A172 (cell line): ENCODE measurements at places on chromosomes 7 and 10. TPM values are rescaled to one million over a fixed set of nuclear protein-coding genes. Genes with fewer than 3 reads are reported as not detected.

PSMG3 gene
- total RNA-seq: 91.0 and 138 TPM in 2 replicates

GOLGA7B gene
- 1.2 and 1.9 TPM in 2 replicates for total RNA-seq

TRIL gene
- total RNA-seq: not detected in 2 replicates

ANXA8 gene
- 45.4 and 54.3 TPM in 2 replicates for total RNA-seq

SORBS1 gene
- total RNA-seq: 0.91 and 2.5 TPM in 2 replicates

GJC3 gene
- total RNA-seq: not detected in 2 replicates

VSIR gene
- total RNA-seq: 4.9 and 14.4 TPM in 2 replicates

TMEM213 gene
- not detected in 2 replicates for total RNA-seq

NUTM2E gene
- total RNA-seq: 0.07 TPM in 1 of 2 replicates, not detected in the other

PBLD gene
- 9.2 and 9.6 TPM in 2 replicates for total RNA-seq

SPDYE11 gene
- total RNA-seq: not detected in 2 replicates

NPC1L1 gene
- not detected in 2 replicates for total RNA-seq

NANOS1 gene
- total RNA-seq: 1.3 TPM in 2 replicates

CTNNA3 gene
- under 0.01 TPM in 1 of 2 replicates, not detected in the other for total RNA-seq

GIMAP2 gene
- total RNA-seq: 3.0 and 7.5 TPM in 2 replicates

KCND2 gene
- 0.02 and 0.53 TPM in 2 replicates for total RNA-seq

SHOC2 gene
- total RNA-seq: 41.9 and 43.7 TPM in 2 replicates

ATP6V1F gene
- total RNA-seq: 157 and 171 TPM in 2 replicates

PRPS1L1 gene
- total RNA-seq: not detected in 2 replicates

IL6 gene
- 0.12 TPM in 1 of 2 replicates, not detected in the other for total RNA-seq

GFRA1 gene
- total RNA-seq: 21.3 and 38.0 TPM in 2 replicates

OR2A7 gene
- not detected in 2 replicates for total RNA-seq

DNAAF5 gene
- total RNA-seq: 79.0 and 95.9 TPM in 2 replicates

MSS51 gene
- 0.07 and 0.60 TPM in 2 replicates for total RNA-seq

CFAP70 gene
- 0.36 and 0.72 TPM in 2 replicates for total RNA-seq

DYDC2 gene
- total RNA-seq: 0.12 and 1.2 TPM in 2 replicates

AKR1B15 gene
- total RNA-seq: not detected in 2 replicates
